Fibroblast of lung (primary cell): ENCODE measurements at places on chromosomes 12 and 14. TPM values are rescaled to one million over a fixed set of nuclear protein-coding genes. Genes with fewer than 3 reads are reported as not detected.

Gene NXPH4
- 0.50 and 1.0 TPM in 2 replicates for total RNA-seq

Gene INHBE
- 9.2 and 26.4 TPM in 2 replicates for total RNA-seq

Gene FAM181A
- not detected in 2 replicates for total RNA-seq

Gene PMCH
- not detected in 2 replicates for total RNA-seq

Gene BEST3
- not detected in 2 replicates for total RNA-seq

Gene RSRC2
- 37.5 and 49.0 TPM in 2 replicates for total RNA-seq

Gene IFNG-AS1
- total RNA-seq, result not detected in 2 replicates

Gene DBX2
- not detected in 2 replicates for total RNA-seq

Gene DPY19L2
- total RNA-seq, result 4.4 and 5.0 TPM in 2 replicates

Gene DEPDC4
- 1.0 and 1.2 TPM in 2 replicates for total RNA-seq

Gene MTRFR
- 10.8 and 17.5 TPM in 2 replicates for total RNA-seq

Gene FERMT2
- 111 and 128 TPM in 2 replicates for total RNA-seq

Gene APOF
- total RNA-seq, result not detected in 2 replicates

Gene FSCB
- not detected in 2 replicates for total RNA-seq

Gene ATP2B1
- total RNA-seq, result 101 and 141 TPM in 2 replicates

Gene LUM
- 217 and 240 TPM in 2 replicates for total RNA-seq

Gene BCL2L14
- not detected in 2 replicates for total RNA-seq

Gene PCED1B
- total RNA-seq, result 0.26 and 0.33 TPM in 2 replicates

Gene MORN3
- 0.77 and 0.83 TPM in 2 replicates for total RNA-seq

Gene FKBP3
- 27.7 and 29.1 TPM in 2 replicates for total RNA-seq

Gene SCNN1A
- total RNA-seq, result under 0.01 and 0.26 TPM in 2 replicates

Gene AQP6
- total RNA-seq, result under 0.01 and 0.17 TPM in 2 replicates

Gene B4GALNT3
- not detected in 2 replicates for total RNA-seq

Gene MMAB
- 32.6 and 56.1 TPM in 2 replicates for total RNA-seq

Gene TSPAN19
- total RNA-seq, result not detected in 2 replicates

Gene AMDHD1
- total RNA-seq, result under 0.01 and 0.33 TPM in 2 replicates

Gene PARPBP
- total RNA-seq, result 3.6 and 9.4 TPM in 2 replicates

Gene CMKLR1
- under 0.01 TPM in 1 of 2 replicates, not detected in the other for total RNA-seq

Gene OAS3
- 2.6 and 3.5 TPM in 2 replicates for total RNA-seq

Gene PLEKHH1
- 0.33 and 0.77 TPM in 2 replicates for total RNA-seq

Gene LLPH
- total RNA-seq, result 5.8 and 6.7 TPM in 2 replicates

Gene PLEK2
- 0.17 and 0.51 TPM in 2 replicates for total RNA-seq

Gene ZFHX2
- 0.26 and 0.33 TPM in 2 replicates for total RNA-seq

Gene SLC38A2
- 883 and 1,357 TPM in 2 replicates for total RNA-seq

Gene LBHD2
- not detected in 2 replicates for total RNA-seq

Gene KLRC3
- not detected in 2 replicates for total RNA-seq

Gene SRRM4
- total RNA-seq, result not detected in 2 replicates

Gene MDM1
- 12.4 and 12.8 TPM in 2 replicates for total RNA-seq

Gene KRT75
- total RNA-seq, result not detected in 2 replicates

Gene KCNMB4
- total RNA-seq, result 0.33 and 0.51 TPM in 2 replicates

Gene IQSEC3
- total RNA-seq, result 0.77 and 1.3 TPM in 2 replicates

Gene PLBD1
- 5.1 and 5.4 TPM in 2 replicates for total RNA-seq

Gene DHRS1
- total RNA-seq, result 6.9 and 10.7 TPM in 2 replicates

Gene PRH2
- total RNA-seq, result not detected in 2 replicates

Gene GLIPR1L1
- total RNA-seq, result under 0.01 TPM in 1 of 2 replicates, not detected in the other

Gene CPM
- total RNA-seq, result 23.5 and 29.8 TPM in 2 replicates

Gene DENR
- total RNA-seq, result 30.8 and 40.6 TPM in 2 replicates

Gene BATF
- total RNA-seq, result 0.50 and 0.51 TPM in 2 replicates

Gene PRPH
- 0.26 and 0.50 TPM in 2 replicates for total RNA-seq

Gene ADAM20
- total RNA-seq, result 0.51 and 1.2 TPM in 2 replicates
